ENCODE measurements at places on chromosomes 7 and 10. TPM values are rescaled to one million over a fixed set of nuclear protein-coding genes. Genes with fewer than 3 reads are reported as not detected.

Gene ELFN1
- total RNA-seq: 0.88 TPM

Gene SCART1
- total RNA-seq: 5.5 TPM

Gene PRXL2A
- 454 TPM for total RNA-seq

Gene NACAD
- total RNA-seq: 1.4 TPM

Gene AP4M1
- 15.4 TPM for total RNA-seq

Gene CC2D2B
- 2.1 TPM for total RNA-seq

All from subcutaneous adipose tissue (tissue), 4 donors.